ENCODE measurements at places on chromosomes 12 and 14.

- no peak for DNase-seq
These were observed 36.4 kb upstream of the GARIN6 start for GRCh38 chr12:99611117-99611516.

DNA sequence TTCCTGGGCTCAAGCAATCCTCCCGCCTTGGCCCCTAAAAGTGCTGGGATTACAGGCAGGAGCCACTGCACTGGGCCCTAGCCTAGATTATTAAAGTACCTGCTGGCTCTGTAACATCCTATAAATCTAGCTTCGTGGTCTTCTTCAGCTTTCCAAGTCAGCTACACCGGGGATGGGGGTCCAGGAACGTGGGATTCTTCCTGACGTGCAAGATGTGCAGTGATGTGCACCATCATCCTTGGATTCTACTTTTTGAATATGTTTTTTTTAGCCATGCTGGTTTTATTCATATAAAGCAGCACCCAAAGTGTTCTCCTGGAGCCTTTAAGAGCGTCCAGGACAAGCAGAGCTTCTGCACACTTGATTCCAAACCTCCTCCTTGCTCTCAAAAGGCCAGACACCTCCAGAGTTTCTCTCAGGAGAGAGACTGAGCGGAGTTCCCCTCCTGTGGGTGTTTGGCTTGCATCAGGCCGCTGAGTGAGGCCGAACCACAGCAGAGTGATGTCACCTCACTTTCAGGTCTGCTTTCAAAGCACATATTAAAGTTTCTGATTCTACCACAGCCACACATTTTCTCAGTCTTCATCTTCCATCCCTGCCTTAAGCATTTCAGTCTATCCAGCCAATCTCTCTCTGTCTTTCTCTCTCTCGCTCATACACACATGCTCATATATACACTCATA, 33.4 kb downstream of the VCPKMT start:
- no peak for DNase-seq

DNA sequence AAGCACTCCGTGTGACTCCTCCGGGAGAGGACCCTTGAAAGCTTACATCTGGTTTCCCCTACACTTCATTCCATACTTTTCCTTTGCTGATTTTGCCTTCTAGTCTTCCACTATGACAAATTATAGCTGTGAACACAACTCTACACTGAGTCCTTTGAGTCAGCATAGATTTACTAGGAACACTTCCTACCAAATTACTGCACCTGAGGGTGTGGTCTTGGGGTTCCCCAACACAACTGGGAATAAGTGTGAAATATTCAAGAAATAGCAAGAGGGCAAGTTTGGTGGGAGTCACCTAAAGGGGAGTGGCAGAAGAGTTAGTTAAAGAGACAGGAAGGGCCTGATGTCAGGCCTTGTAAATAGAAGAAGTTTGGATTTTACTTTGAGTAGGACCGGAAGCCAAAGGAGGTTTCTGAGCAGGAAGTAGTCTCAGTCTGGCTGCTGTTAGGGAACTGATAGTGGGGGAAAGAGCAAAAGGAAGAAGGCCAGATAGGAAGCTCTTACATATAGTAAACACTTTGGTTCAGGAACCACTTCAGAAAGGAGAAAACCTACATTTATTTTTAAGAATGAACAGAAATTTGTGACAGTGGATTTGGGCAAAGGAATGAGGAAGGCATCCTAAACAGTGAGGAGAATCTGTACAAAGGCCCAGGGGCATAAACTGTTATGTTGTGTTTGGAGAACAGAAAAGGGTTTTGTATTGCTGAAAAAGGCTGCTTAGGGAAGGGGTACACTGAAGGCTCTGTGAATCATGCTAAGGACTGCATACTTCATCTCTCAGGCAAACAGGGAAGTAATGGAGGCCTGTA, 14.2 kb downstream of the SEL1L start:
- DNase-seq: no peak

- no peak for DNase-seq
These were observed 67.8 kb downstream of the GALNT8 start for GRCh38 chr12:4787965-4788364.

GRCh38 chr12:53004582-53004981, 1.7 kb upstream of the EIF4B start:
- DNase-seq: no peak

- DNase-seq: no peak
These were observed 57.2 kb upstream of the CCND2 start for GRCh38 chr12:4216187-4216927.

- no peak for DNase-seq
These were observed 11.6 kb downstream of the ATP6V0A2 start for GRCh38 chr12:123723765-123724164.

DNA sequence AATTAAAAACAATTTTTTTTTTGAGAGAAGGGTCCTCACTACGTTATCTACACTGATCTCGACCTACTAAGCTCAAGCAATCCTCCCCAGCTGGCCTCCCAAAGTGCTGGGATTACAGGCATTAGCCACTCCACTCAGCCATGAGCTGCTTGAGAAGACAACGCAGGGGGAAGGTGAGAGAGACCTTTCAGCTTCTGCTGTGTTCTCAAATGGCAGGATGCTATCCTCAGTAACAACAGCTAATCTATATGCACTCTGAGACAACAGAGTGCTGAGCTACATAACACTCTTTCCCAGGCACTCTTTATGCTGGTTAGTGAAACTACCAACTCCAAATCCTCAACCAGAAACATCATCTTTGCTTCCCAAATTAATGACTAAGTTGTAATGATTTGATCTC, 526.1 kb downstream of the CCER1 start:
- no peak for DNase-seq
